Suppressor macrophage treated with lipopolysaccharide for 1 hour (primary cell): ENCODE measurements at places on chromosomes 11 and 22.

- DNase-seq = no peak
Measured at GRCh38 chr22:46696614-46697013, 41.4 kb downstream of the CERK start.

DNA sequence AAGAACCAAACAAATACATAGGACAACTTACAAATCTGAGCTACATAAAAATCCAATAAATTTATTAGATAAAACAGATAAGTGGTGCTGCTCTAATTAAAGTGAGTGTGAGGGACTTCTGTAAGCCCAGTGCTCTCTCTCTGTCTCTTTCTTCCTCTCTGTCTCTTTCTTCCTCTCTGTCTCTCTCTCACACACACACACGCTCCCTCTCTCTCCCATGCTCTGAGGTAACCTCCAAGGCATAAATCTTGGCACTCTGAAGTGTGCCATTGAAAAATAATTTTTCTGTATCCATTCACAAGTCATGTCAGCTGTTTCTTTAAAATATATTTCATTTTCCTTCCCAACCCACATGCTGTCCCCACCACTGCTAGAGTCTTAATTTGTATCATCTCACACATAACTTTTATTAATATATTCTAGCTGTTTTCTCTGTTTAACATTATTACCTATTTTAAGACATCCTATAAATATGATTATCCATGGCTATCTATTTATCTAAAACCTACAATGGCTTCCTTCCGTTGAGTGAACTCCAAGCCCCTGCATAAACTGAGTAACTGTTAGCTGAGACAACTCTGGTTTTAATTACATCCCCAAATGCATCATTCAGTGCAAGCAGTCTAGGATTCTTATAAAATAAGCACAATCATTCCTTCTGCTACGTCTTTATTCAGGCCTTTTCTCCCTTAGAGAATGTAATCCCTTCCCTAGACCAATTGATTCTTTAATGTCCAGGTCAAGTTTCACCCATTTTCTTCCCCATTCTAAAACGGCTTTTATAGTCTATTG lies 57.4 kb upstream of the SLC5A12 start:
- DNase-seq = no peak

- DNase-seq = no peak
Measured at GRCh38 chr11:65648997-65649493, 11.1 kb downstream of the SIPA1 start.

DNA sequence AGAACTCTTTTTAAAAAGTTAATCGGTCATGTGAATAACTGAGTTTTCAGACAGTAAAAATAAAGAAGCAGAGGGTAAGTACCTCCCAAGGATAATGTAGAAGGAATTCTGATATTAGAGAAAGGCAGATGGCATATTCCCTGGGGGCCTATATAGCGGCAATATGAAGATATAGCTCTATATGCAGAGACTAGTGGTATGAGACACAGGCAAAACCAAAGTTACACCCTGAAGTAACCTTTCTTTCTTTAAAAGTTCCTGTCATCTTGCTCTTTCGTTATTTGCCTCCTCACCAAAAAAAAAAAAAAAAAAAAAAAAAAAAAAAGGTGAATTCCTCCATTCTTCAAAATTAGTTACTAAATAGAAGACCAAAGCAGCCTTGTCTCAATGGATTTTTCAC lies 76.2 kb upstream of the ARHGAP32 start:
- no peak for DNase-seq
